Uterus (tissue), 4 donors: ENCODE measurements at places on chromosomes 2 and 18.
A peak's percentile ranks its signal among the peaks of the same experiment; 100 is the strongest.

DNA sequence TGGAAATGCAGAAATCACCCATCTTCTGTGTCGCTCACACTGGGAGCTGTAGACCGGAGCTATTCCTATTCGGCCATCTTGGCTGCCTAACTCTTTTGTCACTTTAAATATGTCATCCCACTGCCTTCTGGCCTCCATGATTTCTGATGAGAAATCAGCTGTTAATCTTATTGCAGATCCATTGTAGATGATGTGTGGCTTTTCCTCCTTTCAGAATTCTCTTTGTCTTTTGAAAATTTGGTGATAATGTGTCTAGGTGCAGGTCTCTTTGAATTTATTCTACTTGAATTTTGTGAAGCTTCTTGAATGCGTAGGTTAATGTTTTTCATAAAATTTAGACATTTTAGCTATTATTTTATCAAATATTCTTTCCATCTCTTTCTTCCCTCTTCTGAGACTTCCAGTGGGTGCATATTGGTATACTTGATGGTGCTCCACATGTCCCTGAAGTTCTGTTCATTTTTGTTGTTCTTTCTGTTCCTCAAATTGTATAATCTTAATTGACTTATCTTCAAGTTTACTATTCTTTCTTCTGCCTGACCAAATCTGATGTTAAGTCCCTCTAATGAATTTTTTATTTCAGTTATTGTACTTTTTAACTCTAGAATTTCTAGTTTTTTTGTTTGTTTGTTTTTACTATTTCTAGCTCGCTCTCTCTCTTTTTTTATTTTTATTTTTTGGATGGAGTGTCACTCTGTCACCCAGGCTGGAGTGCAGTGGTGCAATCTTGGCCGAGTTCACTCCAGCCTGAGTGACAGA is 90.8 kb upstream of the DLX2 start:
- DNase-seq, result no peak

GRCh38 chr2:7403092-7403775 is 486.0 kb downstream of the RNF144A start:
- DNase-seq, result no peak

GRCh38 chr2:516944-517343 is 160.3 kb downstream of the TMEM18 start:
- no peak for DNase-seq

DNA sequence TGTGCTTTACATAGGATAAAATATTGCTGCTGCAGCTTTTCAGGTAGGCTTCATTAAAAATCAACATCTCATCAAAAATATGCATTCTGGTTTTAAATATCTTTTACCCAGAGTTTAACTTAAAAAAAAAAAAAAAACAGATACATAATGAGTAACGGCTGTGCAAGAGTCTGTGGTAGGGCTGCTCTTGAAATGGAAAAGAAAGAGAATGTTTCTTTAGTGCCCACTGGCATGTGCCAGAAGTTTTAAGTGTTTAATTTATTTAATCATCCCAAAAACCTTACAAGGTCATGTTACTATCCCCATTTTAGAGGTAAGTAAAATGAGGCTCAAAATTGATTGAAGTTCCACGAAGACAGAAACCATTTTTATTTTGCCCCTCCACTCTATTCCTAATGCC is 92.1 kb downstream of the SLC8A1 start:
- no peak for DNase-seq

GRCh38 chr18:60377778-60378469 is 5.3 kb upstream of the MC4R start:
- DNase-seq, result no peak

DNA sequence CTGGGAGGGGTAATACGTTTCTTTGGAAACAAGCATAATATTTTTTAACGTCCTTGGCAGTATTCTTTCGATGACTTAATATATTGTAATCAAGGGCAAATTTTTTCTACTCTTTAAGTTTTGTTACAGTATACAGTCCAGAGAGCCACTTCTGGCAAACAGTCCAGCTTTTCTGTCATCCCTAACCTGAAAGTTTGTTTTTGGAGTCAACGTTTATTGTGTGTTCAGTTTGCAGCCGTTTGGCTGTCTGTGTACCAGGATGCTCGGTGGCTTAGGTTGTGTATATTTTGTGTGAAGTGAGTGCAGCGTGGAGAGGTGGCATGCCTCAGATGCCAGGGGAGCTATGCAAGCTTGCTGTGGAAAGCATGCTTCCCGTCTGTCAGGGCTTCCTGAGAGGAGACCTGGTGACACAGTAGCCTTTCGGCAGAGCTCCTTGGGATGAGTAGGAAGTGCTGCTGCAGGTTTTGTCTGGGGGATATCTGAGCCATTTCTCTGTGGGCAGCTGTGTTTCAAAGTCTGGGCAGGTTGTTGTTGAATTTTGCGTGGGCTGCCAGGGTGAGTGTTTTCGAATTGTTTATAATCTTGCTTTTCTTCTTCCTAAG is 14.7 kb downstream of the MAP3K20 start:
- DNase-seq, result peak; percentile 34

DNA sequence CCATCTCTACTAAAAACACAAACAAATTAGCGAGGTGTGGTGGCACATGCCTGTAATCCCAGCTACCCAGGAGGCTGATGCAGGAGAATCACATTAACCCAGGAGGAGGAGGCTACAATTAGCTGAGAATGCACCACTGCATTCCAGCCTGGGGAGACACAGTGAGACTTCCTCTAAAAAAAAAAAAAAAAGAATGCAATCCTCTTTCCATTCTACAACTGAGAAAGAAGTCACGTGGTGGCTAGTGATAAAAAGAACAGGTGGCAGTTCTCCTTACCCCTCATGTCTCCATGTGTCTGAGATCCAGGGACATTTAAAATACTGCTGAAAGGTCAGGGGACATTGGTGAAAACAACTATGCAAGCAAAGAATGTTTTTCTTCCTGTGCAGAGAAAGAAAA is 24.4 kb upstream of the GPR39 start:
- no peak for DNase-seq

DNA sequence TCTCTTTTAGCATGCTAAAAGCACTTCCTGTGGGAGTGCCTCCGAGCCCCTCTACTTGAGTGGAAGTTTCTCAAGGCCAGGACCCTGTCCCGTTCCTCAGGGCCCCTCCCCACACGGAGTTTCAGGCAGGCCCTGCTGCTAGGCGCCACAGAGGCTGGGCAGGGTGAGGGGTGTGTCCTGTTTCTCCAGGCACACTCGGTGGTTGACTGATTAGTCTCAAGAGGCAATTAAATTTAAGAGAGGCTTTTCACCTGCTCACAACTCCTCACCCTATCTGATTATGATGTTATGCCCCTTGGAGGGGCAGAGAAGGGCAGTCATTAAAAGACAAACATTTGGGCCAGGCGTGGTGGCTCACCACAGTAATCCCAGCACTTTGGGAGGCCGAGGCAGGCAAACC is 160.8 kb upstream of the HAAO start:
- no peak for DNase-seq

- no peak for DNase-seq
Measured at GRCh38 chr18:51425475-51425874, 228.0 kb upstream of the MEX3C start.

DNA sequence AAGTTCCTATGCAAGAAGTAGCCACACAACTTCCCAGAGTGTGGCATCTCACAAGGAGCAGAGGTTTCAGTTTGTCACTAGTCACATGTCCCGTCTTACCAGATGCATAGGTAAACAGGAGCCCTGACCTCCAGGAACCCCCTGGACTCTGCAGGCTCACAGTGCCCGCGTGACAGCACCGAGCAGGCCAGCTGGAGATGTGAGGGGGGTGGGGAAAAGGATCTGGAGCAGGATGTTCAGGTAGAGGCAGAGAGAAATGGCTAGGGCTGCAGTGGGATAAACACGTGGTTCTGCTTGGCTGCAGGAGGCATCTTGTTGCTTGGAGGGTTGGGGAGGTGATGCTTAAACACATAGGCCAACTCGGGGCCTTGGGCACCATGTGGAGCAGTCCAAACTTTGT is 54.2 kb downstream of the IMPA2 start:
- DNase-seq, result no peak

DNA sequence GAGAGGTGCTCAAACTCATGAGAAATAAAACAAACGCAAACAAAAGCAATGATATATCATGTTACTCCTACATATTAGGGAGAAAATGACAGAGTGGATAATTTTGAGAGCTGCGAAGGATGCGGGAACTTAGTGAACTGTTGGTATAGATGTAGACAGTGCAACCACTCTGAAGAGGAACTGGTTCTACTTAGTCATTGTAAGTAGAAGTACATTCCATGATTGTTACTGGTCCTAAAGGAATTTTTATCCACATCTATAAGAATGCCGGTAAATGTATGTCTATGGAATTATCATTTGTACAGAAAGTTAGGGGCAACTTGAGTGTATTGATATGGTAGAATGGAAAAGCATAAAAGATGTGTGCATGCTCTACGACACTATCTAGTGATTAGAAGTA is 1238.4 kb downstream of the LRP1B start:
- DNase-seq, result no peak
